ENCODE measurements at places on chromosomes 1 and 21.

GRCh38 chr1:79629414-79629813, 622.9 kb upstream of the ADGRL4 start:
- no peak for DNase-seq

- no peak for DNase-seq
These were observed 210.8 kb upstream of the CACYBP start for GRCh38 chr1:174788981-174789380.

GRCh38 chr1:119001181-119002027, 13.3 kb upstream of the TBX15 start:
- DNase-seq: no peak

DNA sequence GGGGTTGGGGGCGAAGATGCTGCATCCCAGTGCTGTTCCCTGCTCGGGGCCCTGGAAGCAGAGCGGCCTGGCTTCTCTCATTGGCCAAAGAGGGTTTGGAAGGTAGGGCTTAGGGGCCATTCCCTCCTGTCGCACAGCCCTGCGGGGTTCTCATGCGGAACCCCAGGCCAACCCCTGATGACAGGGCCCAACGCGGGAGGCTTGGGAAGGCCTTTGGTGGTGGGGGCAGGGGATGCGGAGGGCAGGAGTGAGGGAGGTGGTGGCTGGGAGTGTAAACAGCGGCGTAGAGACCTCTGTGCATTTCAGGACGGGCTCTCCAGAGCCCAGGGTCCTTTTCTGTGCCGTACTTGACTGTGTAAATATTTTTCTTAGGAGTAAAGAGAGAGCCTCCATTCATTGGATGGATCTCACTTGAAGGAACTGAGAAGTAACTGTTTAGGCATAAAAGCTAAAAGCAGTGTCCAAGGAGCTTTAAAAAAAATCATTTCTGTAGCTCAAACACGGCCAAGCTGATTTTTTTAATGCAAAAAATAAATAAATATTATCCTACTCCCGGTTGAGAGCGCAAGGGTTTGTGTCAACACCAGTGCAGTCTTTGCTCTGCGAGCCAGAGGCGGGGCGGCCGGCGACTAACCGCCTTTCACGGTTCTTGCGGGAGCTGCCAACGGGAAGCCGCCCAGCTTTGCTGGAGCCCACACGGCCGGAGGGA, 169.1 kb downstream of the PRDM16 start:
- DNase-seq: no peak

GRCh38 chr1:33685256-33685655, 178.6 kb upstream of the HMGB4 start:
- no peak for DNase-seq

Data from activated CD4-positive, alpha-beta T cell treated with anti-CD3 and anti-CD28 coated beads, Interleukin-2, amount 50 U/mL, for 1 hour (primary cell).